ENCODE measurements at places on chromosomes 12 and 14.

DNA sequence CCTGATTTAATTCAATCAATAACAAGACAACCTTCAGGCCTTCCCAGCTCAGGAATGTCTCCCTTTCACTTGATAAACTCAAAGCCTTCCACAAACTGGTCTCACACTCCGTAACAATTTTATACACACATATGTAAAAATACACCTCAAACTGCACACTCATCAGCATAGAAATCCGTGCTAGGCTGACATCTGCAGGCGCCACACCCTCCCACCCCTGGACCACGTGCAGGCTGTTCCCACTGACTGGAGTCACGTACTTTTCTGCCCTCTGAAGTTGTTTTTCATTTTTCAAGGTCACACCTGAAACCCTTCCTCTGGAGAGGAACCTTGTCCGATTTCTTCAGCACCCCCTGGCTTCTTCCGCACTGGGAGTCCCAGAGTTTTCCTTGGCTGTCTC lies 27.6 kb downstream of the FBXO21 start:
- DNase-seq, result no peak

DNA sequence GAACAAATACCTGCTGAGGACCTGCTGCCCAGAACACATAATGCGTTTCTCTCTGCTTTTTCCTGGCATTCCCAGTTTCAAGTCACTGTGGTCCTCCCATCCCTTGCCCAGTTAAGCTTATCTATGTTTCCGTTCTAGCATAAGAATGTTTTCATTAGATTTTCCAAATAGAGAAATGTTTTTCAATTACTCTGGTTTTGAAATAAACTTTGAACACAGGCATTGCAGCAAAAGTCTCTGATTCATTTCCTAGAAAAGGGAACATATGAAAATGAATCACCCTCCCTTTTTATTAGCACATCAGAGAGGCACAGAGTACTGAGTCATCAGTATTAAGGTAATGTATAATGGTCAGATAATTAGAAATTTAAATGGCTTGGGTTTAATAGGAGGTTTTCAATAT lies 201.1 kb upstream of the TMEM260 start:
- peak; percentile 62 for DNase-seq

GRCh38 chr12:51827925-51828818 lies 20.3 kb downstream of the FIGNL2 start:
- DNase-seq, result no peak

- no peak for DNase-seq
These were observed 173.3 kb upstream of the PARP11 start for GRCh38 chr12:4046495-4046840.

DNA sequence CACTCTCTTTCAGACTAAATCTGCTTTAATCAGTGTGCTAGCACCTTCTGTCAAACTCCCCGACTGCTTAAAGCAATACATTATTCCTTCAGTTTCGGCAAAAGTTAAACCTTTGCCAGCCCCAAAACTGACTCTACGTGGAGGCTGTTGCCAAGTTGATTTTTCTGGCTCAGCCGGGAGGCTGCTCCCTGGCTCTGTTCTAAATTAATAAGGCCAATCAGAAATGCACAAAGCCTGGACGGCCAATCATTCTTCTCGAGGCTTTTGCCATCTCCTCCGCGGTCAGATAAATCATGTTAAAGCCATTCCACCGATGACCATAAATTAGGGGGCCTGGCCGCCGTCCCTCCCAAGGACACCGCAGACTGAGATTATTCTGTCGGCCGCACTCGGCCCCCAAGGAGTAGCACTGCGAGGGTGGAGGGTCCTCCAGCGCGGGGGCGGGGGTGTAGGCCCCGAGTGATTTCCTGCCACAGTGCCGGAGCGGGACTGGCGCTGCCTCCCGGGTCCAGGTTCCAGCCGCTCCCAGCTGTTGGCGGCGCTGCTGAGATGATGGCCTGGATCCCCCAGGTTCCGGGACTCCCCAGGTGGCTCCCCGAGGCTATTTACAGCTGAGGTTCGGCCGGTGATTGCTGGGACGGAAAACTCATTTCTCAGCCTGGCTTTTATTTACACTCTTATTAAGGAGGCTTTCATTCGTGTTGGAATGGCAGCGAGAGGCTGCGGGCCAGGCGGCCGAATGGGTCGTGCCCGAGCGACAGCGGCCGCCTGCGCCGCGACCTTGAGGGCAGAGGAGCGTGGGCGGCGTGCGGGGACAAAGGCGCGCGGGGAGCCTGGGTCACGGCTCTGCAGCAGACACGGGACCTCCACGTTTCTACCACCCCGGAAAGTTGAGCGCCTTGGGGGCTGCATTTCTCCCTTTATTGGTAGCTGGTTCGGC lies 165.1 kb downstream of the MON2 start:
- DNase-seq, result peak; percentile 89

GRCh38 chr14:49882826-49883694 lies 9.8 kb upstream of the ARF6 start:
- no peak for DNase-seq

- DNase-seq, result no peak
These were observed 27.8 kb upstream of the AEBP2 start for GRCh38 chr12:19411234-19412204.

DNA sequence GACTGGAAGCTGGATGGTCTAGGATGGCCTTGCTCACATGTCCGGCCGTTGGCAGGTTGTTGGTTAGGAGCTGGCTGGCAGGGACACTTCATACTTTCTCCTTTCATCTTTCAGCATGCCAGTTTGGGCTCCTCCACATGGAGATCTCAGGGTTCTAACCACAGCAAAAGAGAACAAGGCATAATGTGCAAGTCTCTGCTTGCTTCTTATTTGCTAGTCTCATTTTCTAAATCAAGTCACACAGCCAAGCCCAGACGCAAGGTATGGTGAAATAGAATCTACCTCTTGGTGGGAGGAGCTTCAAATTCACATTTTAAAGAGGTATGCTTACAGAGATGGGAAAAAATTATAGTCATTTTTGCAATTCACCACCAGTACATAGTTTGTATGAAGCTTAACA lies 69.1 kb upstream of the NAP1L1 start:
- DNase-seq, result no peak

- no peak for DNase-seq
These were observed 3.9 kb upstream of the AMHR2 start for GRCh38 chr12:53419756-53420155.

DNA sequence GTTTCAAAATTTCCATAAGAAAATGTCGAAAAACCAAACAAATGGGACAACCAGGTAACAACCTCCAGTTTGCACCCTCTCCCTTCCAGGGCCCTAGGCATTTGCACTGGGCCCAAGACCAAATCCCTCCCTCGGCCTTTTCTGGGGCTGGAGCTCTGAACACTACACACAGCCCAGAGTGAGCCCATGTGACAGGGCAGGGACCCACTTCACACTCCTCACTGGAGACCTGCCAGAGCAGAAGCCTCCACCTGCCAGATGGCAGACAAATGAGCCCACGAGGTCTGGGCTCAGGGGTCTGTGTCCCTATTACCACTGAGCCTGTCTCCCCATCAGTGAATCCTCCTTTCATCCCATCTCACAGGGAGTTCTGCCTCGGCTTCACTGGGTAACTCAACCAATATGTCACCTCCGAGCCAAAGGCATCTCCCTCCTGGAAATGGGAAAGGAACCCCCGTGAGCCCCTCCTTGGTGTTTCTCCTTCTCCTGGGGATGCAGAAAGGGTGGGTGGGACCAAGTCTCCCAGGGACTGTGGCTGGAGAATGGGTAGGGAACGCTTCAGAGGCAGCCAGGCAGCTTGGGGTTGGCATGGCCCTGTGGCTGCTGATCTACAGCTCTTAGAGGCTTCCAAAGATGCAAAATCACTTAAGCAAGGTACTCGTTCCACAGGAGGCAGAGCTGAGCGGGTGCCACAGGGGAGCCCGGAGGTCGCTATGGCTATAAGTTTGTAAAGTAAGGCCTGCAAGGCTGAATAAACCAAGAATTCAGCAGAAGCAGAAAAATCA lies 10.6 kb downstream of the VWF start:
- DNase-seq, result no peak

GRCh38 chr14:34971381-34971780 lies 11.4 kb upstream of the SRP54 start:
- DNase-seq, result peak; percentile 53

- DNase-seq, result no peak
These were observed 20.6 kb upstream of the ST8SIA1 start for GRCh38 chr12:22355011-22355580.

GRCh38 chr12:95463050-95463449 lies 10.9 kb upstream of the METAP2 start:
- DNase-seq, result no peak

GRCh38 chr12:115763982-115764621 lies 513.4 kb downstream of the MED13L start:
- DNase-seq, result no peak

DNA sequence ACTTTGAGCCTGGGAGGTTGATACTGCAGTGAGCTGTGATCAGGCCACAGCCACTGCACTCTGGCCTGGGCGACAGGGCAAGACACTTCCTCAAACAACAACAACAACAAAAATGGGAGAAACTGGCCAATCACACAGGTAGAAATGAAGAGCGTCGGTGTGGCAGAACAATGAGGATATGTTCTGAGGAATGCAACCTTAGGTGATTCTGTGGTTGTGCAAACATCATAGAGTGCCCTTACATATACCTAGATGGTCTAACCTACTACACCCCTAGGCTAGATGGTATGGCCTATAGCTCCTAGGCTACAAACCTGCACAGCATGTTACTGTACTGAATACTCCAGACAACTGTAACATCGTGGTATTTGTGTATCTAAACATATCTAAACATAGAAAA lies 3.7 kb upstream of the PRDM4 start:
- DNase-seq, result no peak

GRCh38 chr12:62006076-62006732 lies 254.0 kb upstream of the USP15 start:
- peak; percentile 57 for DNase-seq

DNA sequence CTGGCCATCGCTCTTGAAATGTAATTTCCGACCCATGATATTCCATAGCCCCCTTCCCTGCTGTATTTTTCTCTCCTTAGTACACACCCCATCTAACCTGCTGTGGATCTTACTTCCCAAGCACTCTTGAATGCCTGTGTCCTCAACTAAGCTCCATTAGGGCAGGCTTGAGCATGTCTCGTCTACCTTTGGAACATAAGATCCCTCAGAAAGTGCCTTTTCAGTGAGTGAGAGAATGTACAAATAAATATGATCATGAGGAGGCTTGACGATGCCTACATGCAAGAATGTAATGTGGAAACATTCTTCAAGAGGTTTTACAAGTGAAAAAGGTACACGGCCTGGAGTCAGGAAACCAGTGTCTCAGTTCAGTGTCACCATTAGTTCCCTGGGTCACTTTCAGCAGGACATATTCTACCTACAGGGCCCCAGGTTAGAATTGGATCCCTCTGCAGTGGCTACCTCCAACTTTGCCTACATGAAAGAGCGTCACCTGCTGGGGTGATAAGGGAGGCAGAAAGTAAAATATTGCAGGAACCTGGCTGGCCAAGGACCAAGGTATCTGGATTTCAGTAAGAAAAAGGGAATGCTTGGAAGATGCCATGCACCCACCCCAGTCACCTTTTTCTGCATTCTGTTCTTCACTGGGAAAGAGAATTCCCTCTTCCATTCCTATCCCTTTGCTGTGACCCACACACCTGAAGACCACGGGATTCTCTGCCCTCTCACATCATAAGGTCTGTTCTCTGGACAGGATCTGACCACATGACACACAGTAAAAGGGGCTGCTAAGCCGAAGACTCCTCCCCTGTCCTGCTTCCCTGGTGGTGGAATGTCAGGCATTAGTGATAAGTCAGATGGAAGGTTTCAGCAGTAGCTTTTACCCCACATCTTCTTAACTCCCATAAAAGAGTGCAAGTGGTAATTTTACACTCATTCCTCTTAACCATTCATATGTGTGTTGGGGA lies 24.6 kb upstream of the SERPINA1 start:
- DNase-seq, result no peak

DNA sequence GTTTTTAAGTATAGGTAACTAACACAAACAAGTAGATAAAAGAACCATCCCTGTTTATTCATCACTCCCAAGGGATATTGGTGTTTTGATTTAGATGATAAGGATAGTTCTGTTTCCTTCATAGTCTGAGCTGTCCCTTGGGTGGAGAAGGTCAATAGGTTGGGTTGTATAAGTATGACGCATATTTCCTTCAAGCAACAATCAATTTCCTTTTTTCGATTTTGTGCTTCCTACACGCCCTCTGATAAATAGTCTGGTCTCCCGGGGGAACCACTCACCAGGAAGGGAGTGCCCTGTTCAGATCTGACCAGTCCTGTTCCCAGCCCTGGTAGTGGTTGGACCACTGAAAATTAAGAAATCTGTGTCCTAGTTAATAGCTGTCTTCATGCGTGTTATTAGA lies 378.8 kb upstream of the FAR2 start:
- DNase-seq, result no peak

GRCh38 chr14:105299654-105300541 lies 903 bp downstream of the BRF1 start:
- DNase-seq, result peak; percentile 19

All from AG20443 (cell line).